Skin of body (tissue), 3 donors: ENCODE measurements at places on chromosomes 1 and 21. TPM values are rescaled to one million over a fixed set of nuclear protein-coding genes. Genes with fewer than 3 reads are reported as not detected.
A peak's percentile ranks its signal among the peaks of the same experiment; 100 is the strongest.

- peak; percentile 86 for DNase-seq
These were observed 25.3 kb downstream of the WLS start for GRCh38 chr1:68206848-68207689.

DNA sequence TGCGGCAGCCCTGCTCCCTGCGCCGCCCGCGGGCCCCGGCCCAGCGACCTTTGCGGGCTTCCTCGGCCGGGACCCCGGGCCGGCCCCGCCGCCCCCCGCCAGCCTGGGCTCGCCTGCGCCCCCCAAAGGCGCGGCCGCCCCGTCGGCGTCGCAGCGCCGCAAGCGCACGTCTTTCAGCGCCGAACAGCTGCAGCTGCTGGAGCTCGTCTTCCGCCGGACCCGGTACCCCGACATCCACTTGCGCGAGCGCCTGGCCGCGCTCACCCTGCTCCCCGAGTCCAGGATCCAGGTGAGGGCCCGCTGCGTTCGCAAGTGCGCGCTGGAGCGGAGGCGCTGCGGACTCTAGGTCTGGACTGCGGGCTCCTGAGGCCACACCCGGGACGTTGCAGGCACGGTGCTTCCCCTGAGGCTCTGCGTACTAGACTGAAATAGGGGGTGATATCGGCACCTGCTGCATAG, 351 bp downstream of the MIXL1 start:
- no peak for DNase-seq

DNA sequence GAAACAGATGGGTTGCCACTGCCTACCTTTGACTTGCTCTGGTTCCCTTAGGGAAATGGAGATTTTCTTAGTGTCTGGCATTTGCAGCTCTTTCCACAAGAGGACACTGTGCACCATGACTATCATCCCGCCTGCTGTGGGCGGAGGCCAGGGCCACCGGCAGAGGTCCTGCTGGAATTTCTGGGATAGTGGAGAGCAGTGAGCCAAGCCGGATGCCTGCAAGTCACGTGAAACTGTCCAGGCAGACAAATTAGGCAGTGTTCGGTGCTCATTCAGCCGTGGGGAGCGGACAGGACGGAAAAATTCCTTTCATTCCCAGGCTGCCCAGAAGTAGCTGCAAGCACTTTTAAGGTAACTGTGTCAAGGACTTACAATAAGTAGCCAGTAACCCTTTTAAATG, 43.4 kb downstream of the IGSF5 start:
- DNase-seq, result peak; percentile 68

DNA sequence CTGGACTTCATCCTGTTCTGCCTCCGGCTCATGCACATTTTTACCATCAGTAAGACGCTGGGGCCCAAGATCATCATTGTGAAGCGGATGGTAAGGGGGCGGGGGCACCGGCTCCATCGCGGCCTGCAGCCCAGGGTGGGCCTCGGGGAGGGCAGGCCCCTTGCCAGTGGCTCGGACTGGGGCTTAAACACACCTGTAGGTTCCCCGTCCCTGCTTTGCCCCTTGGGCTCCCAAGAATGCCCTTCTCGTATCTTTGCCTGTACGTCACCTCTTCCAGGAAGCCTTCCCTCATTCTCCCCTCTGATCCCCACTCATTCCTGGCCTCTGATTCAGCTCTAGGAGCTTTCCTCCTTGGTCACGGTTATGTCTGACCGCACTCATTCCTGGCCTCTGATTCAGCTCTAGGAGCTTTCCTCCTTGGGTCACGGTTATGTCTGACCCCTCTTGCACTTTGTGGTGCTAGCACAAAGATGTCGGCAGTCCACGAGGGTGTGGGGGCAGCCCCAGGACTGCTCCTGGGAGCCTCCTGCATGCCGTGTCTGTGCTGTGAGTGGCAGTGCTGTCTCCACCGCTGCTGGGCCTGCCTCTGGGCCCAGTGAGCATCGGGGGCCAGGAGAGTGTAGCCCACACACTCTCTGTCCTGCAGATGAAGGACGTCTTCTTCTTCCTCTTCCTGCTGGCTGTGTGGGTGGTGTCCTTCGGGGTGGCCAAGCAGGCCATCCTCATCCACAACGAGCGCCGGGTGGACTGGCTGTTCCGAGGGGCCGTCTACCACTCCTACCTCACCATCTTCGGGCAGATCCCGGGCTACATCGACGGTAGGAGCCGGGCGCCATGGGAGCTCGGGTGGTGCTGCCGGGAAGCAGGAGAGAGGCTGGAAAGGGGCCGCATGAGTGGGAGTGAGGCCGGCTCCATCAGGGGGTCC, 49.1 kb upstream of the LRRC3 start:
- DNase-seq, result no peak

GRCh38 chr1:59977075-59977410, 50.5 kb upstream of the CYP2J2 start:
- DNase-seq, result no peak

- DNase-seq, result no peak
These were observed 59.9 kb downstream of the SYT6 start for GRCh38 chr1:114093624-114094362.

DNA sequence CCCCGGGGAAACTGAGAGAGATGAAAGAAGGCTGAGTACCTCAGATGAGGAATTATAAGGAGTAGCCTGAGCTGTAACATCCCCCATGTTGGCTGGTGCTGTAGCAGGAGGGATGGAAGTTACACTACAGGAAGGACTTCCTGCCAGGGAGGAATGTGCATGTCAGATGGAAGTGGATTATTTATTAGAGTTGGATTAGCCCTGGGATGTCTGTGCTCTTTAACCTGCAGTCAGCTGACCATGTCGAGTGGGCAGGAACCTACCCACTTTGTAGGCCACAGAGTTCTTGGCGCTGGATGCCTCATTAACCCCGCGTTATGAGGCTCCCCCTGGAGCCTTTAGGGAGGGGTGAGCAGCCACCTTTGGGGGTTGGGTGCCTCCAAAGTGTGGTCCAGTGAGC, 757 bp upstream of the SEMA4A start:
- no peak for DNase-seq

DNA sequence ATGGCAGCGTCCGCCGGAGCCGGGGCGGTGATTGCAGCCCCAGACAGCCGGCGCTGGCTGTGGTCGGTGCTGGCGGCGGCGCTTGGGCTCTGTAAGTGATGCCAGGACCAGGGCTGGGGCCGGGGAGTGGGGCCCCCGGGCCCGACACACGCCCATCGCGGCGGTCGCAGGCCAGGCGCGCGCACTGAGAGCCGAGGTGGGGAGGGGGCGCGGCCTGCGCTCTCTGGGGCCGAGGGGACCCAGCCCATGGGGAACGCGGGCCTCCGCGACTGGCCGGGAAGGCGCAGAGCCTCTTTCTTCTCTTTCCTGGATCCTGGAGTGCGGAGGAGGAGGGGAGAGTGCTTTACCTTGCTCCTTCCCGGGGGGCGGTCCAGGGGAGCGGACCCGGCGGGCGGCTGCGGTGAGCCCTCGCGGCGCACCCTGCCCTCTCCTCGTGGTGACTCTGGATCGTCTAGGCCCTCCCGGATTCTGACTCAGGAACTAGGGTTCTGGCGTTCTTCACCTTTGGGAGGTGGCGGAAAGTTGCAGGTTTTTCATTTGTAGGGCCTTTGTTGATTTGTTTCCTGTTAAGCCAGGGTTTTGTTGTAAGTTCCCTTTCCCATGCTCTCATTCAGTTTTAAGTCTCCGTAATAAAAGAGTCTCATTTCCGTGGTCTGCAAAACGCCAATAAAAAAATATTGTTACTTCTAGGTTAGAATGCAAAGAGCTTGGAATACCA, 529 bp downstream of the MPZL1 start:
- no peak for DNase-seq

- no peak for DNase-seq
These were observed 107.6 kb downstream of the LHX9 start for GRCh38 chr1:198024782-198025181.

GRCh38 chr1:221778535-221779142, 36.8 kb upstream of the DUSP10 start:
- no peak for DNase-seq

- DNase-seq, result no peak
These were observed 47.8 kb upstream of the PRDM2 start for GRCh38 chr1:13652238-13652637.

GRCh38 chr1:198500096-198500495, 40.4 kb downstream of the ATP6V1G3 start:
- no peak for DNase-seq

GRCh38 chr1:116708255-116708900, 40.8 kb upstream of the IGSF3 start:
- DNase-seq, result no peak

DNA sequence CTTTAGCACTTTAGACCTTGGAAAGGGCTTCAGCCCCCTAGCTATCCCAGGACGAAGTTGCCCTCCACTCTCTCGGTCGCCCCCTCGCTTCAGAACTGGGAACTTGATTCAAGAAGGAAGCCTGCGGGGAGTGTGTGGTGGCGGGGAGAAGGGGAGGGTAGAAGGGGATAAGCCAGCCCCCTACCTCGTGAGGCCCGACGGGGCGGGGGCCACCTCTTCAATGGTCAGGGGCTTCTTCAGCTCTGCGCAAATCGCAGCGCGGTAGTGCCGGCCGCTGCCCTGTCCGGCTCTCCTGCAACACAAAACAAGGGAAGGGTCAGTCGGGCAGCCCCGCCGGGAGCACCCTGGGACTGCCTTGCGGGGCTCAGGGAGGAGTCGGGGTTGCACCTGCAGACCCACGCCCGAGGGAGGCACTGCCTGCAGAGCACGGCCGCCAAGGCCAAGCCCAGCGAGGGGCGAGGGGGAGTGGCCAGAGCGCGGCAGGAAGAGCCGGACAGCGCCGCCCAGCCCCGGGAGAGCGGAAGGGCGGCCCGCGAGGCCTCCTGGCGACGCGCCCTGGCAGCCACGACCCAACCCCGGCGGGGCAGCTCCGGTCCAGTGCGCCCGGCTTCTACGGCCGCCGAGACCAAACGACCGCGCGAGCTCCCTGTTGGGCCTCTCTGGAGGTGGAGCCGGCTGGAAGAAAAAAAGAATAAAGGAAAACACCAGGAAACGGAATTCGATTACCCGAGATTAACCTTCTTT, 56.2 kb upstream of the RASAL2 start:
- DNase-seq, result peak; percentile 31

DNA sequence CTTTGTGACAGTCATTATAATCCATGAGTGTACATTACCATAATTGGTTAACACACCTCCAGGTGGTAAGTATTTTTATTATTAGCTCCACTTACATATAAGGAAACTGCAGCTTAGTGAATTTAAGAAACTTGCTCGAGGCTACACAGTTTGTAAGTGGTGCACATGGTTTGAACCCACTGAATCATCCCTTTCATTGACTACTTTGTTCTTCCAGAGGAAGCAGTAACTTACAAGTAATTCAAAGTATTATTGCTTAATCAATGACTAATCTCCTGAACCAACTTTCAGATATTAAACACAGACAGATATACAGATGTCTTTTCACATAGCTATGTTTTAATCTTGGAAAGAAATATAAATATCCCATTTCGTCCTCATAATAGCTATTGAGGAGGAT, 18.7 kb upstream of the CLDN8 start:
- DNase-seq, result no peak

DNA sequence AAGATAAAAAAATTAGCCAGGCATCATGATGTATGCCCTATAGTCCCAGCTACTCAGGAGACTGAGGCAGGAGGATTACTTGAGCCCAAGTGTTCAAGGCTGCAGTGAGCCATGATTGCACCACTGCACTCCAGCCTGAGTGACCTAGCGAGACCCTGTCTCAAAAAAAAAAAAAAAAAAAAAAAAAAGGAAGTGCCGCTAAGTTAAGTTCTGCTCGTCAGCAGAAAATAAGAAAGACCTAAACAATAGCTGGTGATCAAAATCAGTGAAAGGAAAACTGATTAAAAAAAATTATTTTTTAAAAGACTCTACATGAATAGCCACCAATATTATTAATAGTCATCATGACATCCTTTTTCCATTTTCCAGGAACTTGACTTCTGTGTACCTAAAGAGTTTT, 44.2 kb upstream of the MTR start:
- no peak for DNase-seq

- DNase-seq, result no peak
These were observed 37.6 kb upstream of the GORAB start for GRCh38 chr1:170494369-170494768.

- no peak for DNase-seq
These were observed 45.0 kb upstream of the CXADR start for GRCh38 chr21:17467829-17468228.

DNA sequence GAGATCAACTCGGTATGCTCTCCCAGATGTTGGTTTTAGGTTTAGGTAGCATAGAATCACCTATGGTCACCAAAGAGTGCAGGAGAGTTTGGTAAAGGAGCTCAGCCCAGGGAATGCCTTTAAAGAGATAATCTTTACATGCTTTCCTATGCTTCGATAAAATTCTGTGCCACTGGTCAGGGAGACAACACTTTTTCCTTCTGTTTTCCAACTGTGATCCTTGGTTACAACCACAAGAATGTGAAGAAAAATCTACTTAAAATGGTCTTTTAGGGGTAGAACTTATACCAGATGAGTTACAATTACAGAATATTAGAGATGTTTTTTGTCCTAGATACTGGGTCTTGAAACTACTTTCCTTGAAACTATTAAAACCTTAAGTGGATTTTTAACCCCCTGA, 895.6 kb downstream of the TTLL7 start:
- DNase-seq, result no peak

DNA sequence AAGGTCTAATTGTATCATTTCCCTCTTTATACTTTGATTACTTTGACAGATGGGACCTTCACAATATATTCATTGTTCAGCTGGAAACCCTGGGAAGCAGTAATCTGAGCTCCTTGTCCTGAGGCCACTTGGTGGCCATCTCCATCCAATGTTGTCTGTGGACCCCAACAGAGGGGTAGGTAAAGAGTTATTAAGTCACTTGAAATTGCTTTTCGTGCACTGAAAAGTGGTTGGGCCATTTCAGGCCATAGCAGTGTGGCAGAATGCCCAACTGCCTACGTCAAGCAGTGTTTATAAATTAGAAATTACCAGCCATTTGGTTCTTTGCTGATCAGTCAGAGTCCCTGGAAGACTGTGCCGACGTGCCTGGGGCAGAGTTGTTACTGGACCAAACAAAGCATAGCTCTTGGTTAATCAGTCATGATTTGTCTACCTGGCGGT, 308.3 kb upstream of the USP25 start:
- no peak for DNase-seq

The ANGPTL3 gene
- total RNA-seq, result not detected

The RGS4 gene
- 1.4 TPM for total RNA-seq

The EPHB2 gene
- total RNA-seq, result 13.6 TPM

The C1orf94 gene
- 0.10 TPM for total RNA-seq

The LDLRAD1 gene
- total RNA-seq, result not detected

The PPM1J gene
- total RNA-seq, result 0.59 TPM

The GPR52 gene
- total RNA-seq, result 3.6 TPM

The CD1B gene
- not detected for total RNA-seq

The PFKFB2 gene
- total RNA-seq, result 9.4 TPM

The RSPO1 gene
- 10.4 TPM for total RNA-seq

The AADACL3 gene
- total RNA-seq, result 6.1 TPM

The TNNI3K gene
- 3.1 TPM for total RNA-seq

The SPRR1B gene
- total RNA-seq, result 22.3 TPM
